Activated T-helper 17 cell treated with anti-CD3 and anti-CD28 coated beads, Interleukin-2, amount 50 U/mL, for 72 hours (primary cell): ENCODE measurements at places on chromosomes 5 and 9.

DNA sequence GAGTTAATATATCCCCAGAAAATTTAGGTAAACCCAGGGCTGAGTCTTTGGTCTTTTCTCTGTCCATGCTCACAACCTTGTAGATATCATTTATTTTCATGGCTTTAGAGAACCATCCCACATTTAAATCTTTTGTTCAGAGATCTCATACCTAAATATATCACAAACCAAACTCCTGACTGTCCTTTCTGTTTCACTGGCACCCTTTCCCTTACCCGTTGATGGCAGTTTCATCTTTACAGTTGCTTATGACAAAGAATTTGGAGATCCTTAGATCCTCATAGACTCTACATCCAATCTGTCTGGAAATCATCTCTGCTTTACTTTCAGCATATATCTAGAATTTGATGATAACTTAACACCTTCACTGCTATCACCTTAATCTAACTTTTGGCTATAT lies 19.2 kb downstream of the RNF180 start:
- ATAC-seq = no peak

DNA sequence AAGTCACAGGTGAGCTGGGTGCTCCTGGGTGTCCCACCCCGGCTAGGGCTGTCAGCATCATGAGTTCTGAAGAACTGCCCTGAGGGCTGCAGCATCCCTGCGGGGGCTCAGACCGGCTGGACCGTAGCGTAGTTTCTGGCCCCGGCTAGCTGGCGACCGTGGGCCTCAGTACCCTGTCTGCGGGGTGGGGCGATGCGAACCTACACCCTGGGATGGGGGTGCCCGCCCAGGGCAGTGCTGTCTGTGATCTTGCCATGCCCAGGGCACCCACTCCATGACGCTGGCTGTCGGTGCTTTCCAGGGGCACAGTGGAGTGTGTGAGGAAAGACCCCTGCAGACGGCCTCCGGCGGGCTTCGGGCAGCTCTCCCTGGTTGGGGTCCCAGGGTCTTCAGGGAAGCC lies 66.5 kb upstream of the IRX4 start:
- no peak for ATAC-seq

GRCh38 chr9:106761493-106761892 lies 101.5 kb upstream of the ZNF462 start:
- ATAC-seq = no peak

DNA sequence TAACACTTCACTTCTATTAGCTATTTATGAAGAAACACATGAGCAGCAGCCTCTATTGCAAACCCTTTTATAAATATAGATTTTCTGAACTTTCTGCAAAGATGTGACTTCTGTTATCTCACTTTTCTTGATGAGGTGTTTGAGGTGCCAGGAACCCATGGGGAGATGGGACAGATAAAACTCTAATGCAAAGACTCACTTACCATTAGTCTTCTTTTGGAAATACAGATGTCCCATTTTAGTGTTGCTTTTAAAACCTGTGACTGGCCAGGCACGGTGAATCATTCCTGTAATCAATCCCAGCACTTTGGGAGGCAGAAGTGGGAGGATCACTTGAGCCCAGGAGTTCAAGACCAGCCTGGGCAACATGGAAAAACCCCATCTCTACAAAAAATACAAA lies 171.3 kb upstream of the GAS1 start:
- no peak for ATAC-seq

DNA sequence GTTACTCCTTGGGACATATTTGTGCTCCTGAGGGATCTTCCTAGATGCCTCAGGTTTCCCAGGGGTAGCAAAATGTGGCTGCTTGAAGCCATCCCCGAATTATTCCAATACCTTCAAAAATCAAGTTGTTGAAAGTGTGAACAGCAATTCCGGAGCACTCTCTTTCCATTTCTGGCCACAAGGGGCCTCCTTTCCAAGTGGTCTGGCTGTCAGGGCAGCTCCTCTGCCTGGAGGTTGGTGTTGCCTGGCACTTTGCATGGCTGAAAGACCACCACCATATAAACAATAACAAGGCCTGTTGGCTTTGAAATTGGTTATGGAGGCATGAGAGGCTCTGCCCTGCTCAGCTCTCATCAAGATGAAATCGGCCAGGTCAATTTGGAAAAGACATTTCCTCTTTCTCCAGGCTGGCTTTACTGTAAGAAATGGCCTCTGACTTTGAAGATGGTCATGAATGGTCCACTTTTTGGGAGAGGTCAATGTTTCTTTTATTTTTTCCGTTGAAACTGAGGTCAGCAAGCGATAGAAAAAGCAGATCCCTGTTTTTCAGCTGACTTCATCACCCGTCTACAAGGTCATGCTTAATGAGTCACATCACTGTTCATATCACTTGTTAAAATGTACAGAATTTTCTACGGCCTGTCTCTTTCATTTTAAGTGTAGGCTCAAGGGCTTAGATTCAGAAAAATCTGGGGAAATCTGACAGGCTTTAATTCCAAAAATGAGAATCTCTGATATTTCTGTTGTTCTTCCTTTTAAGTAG lies 481.1 kb upstream of the ZNF608 start:
- no peak for ATAC-seq

GRCh38 chr9:93361995-93362394 lies 89.5 kb upstream of the FAM120A start:
- no peak for ATAC-seq

- no peak for ATAC-seq
These were observed 38.3 kb upstream of the ADRA1B start for GRCh38 chr5:159877894-159878448.

GRCh38 chr9:136016572-136017288 lies 55.6 kb upstream of the UBAC1 start:
- no peak for ATAC-seq
